Activated CD4-positive, alpha-beta T cell treated with anti-CD3 and anti-CD28 coated beads, Interleukin-2, amount 50 U/mL, for 4 hours (primary cell): ENCODE measurements at places on chromosomes 2 and 18.
A peak's percentile ranks its signal among the peaks of the same experiment; 100 is the strongest.

DNA sequence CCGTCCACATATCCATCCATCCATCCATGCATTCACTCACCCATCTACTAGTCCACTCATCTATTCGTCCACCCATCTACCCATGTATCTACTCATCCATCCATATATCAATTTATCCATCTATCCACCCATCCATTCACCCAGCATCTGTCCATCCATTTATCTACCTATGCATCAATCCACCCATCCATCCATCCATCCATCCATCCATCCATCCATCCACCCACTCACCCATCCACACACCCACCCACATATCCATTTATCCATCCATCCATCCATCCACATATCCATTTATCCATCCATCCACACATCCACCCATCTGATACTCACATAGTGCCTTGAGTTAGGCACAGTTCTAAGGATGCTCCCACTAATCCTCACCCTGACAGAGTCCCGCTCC, 99.0 kb downstream of the MBP start:
- no peak for DNase-seq

- no peak for DNase-seq
Measured at GRCh38 chr2:221524158-221524557, 47.9 kb downstream of the EPHA4 start.

GRCh38 chr18:36814994-36815393, 13.8 kb downstream of the TPGS2 start:
- DNase-seq = no peak

DNA sequence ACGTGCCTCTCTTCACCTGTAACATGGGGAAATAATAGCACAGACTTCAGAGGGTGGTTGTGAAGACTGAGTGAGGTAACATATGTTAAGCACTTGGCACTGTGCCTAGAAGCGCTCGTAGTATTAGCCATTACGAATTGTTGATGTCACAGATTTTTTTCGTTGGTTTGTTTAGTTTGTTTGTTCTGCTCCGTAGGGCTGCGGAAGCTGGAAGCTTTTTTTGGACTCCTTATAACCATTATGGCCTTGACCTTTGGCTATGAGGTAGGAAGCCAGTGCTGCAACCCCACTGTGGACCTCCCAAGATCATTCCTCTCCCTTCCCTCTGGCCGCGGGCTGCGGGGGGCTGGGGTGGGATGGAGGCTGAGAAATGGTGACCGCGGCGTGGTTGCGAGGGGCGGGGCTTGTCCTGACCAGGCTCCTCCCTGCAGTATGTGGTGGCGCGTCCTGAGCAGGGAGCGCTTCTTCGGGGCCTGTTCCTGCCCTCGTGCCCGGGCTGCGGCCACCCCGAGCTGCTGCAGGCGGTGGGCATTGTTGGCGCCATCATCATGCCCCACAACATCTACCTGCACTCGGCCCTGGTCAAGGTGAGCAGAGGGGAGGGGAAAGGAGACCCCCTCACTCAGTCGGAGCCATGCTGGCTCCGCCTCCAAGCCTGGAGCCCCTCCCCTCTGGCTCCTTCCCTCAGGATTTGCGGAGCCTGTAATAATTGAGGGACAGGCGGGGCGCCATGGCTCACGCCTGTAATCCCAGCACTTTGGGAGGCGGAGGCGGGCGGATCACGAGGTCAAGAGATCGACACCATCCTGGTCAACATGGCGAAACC, 5.5 kb downstream of the SLC11A1 start:
- DNase-seq = no peak

DNA sequence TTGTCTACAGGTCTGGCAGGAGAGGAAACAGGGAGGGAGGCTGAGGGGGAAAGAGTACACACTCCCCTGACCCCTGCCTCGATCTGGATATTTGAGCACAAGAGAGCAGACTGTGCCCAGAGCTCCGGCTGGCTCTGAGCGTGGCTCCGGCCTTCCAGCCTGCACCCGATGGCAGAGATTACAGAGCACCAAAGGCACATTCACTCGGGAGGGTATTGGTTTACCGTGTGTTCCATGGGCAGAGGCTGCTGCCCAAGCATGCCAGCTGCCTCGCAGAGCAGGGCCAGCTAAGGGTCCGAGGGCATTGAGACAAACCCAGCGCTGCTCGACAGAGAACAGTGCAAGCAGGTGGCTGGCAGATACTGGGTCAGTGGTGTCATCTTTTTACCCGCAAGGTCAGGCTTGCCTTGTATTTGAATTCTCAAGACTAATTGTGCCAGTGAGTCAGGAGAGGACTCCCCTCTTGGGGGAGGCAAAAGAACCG, 132.2 kb downstream of the TNS1 start:
- no peak for DNase-seq

GRCh38 chr2:15449556-15450236, 111.4 kb downstream of the NBAS start:
- no peak for DNase-seq

- peak; percentile 48 for DNase-seq
Measured at GRCh38 chr18:3448838-3449511, 997 bp upstream of the TGIF1 start.

DNA sequence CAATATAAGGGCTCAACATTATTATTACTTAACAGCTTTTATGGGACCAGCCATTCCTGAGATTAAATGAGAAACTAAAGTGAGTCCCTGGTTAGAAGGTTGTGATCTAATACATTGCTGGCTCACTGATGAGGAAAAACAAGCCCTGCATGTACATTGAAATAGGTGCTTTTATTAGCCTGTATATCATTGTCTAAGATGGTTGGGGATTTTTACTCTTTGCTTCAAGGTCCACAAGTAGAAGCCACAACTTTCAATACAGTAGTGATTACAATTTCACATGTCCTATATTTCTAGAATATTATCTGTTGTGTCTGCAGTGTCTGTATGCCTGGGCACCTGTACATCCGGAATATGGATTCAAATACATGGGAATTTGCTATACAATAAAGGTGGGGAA, 104.1 kb upstream of the FZD5 start:
- no peak for DNase-seq

DNA sequence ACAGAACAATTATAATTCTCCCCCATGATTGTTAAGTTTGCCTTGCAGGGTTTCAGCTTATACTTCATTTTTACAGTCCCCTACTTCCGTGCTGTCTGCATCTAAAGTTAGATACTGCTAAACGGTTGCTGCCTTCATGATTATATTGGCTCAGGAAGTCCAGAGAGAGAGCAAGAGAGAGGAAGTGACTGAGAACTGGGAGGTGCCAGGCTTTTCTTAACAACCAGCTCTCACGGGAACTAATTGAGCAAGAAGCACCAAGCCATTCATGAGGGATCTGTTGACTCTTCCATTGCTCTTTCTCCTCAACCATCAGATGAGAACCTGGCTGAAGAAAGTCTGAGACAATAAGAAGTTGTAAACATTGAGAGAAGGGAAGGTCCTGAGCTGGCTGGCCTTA, 125.5 kb upstream of the SIX2 start:
- DNase-seq = no peak

DNA sequence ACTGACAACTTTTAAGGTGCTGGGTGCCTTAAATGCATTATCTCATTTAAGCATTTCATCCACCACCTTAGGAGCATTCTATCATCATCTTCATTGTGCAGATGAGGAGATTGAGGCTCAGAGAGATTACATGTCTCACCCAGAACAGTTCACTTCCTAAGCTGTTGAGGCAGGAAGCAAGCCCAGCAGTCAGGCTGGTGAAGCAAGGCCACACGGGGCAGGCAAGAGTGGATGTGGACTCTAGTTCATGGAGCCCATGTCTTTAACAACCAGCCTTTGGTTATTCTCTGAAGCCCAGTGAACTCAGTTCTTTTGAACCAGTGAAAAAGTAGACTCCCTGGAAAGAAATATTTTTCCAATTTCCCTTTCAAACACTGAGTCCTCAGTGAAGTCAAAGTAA, 294.8 kb upstream of the MGAT5 start:
- no peak for DNase-seq

GRCh38 chr18:7950380-7951136, 383.4 kb downstream of the PTPRM start:
- DNase-seq = peak; percentile 10
